ENCODE measurements at places on chromosomes 4 and X.

GRCh38 chrX:10576777-10577447 is 43.5 kb downstream of the MID1 start:
- DNase-seq: no peak

GRCh38 chrX:132426695-132427281 is 62.0 kb downstream of the MBNL3 start:
- DNase-seq: peak; percentile 15

DNA sequence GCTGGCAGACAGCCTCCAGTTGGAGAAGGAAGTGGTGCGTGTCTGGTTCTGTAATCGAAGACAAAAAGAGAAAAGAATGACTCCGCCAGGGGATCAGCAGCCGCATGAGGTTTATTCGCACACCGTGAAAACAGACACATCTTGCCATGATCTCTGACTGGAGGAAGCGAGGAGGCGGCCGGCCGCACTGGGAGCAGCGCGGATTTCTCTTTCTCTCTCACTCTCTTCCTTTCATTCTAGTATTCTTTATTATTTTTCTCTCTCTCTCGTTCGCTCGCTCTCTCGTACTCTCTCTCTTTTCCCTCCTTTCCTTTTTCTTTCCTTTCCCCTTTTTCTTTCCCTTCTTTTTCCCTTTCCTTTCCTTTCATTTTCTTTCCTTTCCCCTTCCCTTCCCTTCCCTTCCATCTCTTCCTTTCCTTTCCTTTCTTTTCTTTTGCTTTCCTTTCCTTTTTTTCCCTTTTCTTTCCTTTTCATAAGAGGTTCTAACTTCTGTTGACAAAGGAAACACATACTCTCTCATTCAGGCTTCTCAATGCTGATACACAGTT is 1.2 kb downstream of the POU3F4 start:
- no peak for DNase-seq

GRCh38 chr4:78534286-78534955 is 17.1 kb upstream of the ANXA3 start:
- DNase-seq: no peak

DNA sequence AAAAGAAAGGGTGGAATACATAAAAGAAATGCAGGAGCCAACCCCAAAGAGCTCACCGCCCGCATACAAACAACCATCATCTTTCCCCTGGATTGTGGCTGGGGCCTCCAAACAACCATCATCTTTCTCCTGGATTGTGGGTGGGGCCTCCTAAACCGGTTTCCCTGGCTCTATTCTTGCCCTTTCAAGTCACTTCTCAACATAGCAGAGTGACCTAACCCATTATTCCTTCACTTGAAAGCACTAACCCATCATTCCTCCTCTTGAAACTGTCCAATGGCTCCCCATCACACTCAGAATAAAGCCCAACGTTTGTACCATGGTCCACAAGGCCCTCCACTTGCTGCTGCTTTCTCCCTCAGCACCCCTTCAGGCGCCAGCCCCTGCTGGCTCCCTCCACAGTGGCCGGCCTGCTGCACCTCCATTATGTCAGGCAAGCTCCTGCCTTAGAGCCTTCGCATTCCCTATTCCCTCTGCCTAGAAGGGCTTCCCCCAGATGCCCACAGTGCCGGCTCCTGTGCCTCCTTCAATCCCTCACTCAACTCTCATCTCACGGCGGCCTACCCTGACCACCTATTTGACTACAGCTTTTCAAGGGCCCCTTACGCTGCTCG is 24.1 kb downstream of the SMIM43 start:
- no peak for DNase-seq

GRCh38 chr4:152000518-152000917 is 239.7 kb upstream of the GATB start:
- no peak for DNase-seq

GRCh38 chrX:38552721-38553120 is 8.6 kb upstream of the TSPAN7 start:
- no peak for DNase-seq

DNA sequence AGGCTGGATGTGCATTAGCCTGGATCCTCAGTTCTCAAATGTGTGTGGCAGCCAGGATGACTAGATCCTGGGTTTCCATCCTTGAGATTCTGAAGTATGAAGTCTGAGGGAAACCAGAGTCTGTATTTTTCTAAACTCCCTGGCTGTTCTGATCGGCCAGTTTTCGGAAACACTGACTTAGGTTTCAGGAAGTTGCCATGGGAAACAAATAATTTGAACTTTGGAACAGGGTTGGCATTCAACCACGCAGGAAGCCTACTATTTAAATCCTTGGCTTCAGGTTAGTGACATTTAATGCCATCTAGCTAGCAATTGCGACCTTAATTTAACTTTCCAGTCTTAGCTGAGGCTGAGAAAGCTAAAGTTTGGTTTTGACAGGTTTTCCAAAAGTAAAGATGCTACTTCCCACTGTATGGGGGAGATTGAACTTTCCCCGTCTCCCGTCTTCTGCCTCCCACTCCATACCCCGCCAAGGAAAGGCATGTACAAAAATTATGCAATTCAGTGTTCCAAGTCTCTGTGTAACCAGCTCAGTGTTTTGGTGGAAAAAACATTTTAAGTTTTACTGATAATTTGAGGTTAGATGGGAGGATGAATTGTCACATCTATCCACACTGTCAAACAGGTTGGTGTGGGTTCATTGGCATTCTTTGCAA is 67.6 kb downstream of the PDGFRA start:
- no peak for DNase-seq

- no peak for DNase-seq
Measured at GRCh38 chr4:148261848-148262247, 180.4 kb downstream of the NR3C2 start.

GRCh38 chr4:141046255-141046654 is 87.0 kb downstream of the RNF150 start:
- DNase-seq: peak; percentile 90

DNA sequence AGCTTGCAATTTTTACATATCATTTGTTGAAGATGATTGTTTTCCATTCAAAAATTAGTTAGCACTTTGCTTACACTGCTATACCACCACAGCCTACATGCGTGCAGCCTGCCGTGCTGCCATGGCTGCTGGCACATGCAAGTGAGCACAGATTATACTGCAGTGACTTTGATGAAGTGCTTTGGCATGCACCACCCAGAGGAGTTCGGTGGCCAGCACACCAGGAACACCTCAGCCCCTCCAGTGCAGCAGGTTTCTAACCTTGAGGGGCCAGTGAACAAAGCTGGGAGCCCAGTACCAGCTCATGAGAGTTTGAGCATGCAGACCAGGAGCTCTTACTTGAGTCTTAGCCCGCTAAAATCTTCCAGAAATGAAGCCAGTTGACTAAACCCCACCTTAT is 431.5 kb downstream of the DACH2 start:
- DNase-seq: no peak

DNA sequence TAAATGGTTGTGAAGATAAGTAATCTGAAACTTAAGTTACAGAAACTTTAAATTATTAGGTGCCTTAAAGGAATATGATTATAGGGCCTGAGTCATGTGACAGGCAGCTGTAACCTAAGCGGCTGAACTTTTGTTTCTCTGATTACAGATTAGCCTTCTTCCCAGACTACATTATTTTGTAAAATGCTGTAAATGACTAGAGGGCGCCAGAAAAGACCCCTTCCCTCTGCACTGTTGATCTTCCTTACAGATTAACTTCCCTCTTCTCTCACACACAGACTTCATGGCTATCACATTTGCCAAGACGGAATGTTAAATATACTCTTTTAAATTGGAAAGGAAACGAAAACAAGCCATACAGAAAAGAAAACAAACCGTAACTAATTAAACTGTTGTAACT is 96.6 kb downstream of the EVC2 start:
- DNase-seq: no peak

- peak; percentile 3 for DNase-seq
Measured at GRCh38 chr4:54498661-54499111, 159.1 kb upstream of the KIT start.

DNA sequence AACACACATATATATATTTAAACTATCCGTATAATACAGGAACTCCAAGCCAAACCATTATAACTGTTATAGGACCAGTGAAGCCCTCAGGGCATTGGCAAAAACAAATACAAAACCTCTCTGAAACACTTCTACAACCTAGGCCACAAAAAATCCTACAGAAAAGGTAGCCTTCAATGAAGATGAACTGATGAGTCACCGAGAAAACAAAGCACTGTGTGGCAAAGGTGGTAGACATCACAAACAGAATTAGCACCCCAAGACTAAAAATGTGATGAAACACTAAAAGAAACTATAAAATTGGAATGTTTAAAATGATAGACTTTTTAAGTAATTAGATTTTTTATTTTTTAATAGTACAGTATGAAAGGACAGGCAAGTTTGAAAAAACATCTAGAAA is 5.5 kb upstream of the HSPA4L start:
- DNase-seq: no peak

DNA sequence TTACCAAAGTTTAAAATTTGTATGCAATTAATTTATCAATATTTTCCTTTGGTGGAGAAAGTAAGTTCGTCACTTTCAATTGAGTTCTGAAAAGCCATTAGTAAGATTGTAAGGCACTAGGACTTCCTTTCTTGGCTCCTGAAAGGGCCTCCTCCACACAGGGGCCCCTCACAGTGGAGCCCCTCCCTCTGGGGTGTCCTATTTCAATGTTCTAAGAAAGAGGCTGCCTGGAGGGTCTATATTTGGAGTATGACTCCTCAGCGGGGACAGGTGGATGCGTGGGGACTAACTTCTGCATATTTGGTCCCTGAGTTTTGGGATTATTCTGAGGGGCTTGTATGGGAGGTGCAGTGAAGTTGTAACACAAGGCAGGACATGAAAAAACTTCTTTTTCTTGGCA is 1.6 kb upstream of the ARMCX4 start:
- no peak for DNase-seq

DNA sequence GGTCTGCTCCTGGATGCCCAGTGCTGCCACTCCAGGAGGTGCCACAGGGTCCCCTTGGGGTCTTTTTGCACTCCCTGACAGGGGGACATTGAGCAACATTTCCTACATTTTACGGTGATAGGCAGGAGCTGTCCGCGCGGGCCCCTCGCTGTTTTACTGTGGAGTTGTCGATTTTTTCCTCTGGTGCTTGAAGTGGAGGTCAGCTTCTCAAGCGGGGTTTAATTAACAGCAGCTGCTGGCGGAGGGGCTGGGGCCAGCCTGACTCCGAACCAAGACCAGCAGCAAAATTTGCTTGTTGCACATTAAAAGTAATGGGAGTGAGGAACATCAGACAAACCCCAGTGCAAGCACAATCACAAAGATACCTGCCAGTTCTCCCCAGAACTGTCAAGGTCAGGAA is 13.2 kb upstream of the SH3TC1 start:
- no peak for DNase-seq

- DNase-seq: no peak
Measured at GRCh38 chrX:6021316-6022091, 207.2 kb downstream of the NLGN4X start.

- DNase-seq: no peak
Measured at GRCh38 chrX:112839856-112840255, 775 bp downstream of the AMOT start.

DNA sequence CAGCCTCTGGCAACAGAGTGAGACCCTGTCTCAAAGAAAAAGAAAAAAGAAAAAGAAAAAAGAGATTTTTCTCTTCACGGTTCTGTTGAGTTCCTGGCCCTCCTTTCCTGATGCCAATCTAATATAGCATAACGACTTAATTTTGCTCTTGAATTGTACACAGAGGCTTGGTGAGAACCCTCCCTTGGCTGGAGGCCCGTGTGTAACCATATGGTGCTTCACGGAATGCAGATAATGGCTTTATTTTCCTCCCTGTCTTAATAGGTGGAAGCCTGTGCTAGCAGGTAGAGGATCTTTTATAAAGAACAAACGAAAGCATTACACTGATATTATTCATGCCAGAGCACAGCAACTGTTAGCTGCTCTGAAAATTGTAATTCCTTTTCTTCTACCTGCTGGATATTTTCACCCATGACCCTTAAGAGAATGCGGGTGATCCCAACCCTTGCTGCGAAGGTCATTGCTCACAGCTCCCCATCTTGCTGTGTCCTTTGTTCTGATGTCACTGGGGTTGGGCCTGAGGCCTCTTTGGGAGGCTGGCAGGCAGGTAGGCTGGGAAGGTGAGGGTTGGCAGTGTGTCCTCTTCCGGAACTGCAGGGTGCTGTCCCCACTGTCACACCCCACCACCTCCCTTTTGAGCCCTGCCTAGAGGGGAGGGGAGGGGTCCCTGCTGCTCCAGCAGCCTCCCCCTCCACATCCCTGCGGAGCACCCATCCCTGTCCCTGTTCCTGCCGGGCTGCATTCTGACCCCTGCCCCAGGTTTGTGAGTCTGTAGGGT is 83.8 kb upstream of the STOX2 start:
- DNase-seq: no peak

DNA sequence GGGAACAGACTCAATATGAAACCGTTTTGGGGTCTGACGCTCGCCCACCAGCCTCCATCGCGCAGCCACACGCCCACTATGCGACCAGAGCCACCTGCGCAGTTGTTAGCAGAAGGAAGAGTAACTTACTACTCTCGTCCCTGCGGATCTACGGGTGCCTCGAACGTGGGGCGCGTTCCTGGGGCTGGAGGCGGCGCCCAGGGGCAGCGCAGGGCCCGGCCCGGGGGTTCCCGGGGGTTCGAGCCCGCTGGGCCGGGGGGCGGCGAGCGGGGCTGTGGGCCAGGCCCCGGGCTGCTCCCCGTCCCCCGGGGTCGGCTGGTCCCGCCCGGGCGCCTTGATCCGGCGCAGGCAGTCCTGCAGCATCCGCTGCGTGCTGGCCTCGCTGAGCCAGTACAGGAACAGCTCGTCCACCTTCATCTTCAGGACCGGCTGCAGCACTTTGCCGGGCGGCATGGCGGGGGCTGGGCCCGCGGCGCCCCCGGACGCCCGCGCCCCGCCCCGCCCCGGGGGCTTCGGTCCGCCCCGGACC is 404 bp downstream of the PPP2R3B start:
- no peak for DNase-seq

- DNase-seq: no peak
Measured at GRCh38 chrX:40893251-40893910, 158.0 kb upstream of the MED14 start.

DNA sequence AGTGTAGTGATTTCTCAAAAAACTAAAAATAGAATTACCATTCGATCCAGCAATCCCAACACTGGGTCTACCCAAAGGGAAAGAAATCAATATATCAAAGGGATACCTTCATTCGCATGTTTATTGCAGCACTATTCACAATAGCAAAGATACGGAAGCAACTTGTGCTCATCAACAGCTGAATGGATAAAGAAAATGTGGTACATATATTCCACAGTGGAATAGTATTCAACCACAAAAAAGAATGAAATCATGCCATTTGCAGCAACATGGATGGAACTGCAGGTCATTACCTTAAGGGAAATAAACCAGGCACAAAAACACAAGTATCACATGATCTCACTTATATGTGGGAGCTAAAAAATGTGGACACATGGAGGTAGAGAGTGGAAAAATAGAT is 42.7 kb upstream of the NKAP start:
- no peak for DNase-seq

GRCh38 chrX:17226736-17227135 is 148.3 kb upstream of the NHS start:
- no peak for DNase-seq

GRCh38 chr4:131650951-131651350 is 1498.1 kb upstream of the PCDH10 start:
- DNase-seq: no peak

GRCh38 chr4:122796801-122797404 is 29.7 kb upstream of the FGF2 start:
- DNase-seq: no peak

Data from AG09319 (cell line).